ENCODE measurements at places on chromosomes 2 and 18.

DNA sequence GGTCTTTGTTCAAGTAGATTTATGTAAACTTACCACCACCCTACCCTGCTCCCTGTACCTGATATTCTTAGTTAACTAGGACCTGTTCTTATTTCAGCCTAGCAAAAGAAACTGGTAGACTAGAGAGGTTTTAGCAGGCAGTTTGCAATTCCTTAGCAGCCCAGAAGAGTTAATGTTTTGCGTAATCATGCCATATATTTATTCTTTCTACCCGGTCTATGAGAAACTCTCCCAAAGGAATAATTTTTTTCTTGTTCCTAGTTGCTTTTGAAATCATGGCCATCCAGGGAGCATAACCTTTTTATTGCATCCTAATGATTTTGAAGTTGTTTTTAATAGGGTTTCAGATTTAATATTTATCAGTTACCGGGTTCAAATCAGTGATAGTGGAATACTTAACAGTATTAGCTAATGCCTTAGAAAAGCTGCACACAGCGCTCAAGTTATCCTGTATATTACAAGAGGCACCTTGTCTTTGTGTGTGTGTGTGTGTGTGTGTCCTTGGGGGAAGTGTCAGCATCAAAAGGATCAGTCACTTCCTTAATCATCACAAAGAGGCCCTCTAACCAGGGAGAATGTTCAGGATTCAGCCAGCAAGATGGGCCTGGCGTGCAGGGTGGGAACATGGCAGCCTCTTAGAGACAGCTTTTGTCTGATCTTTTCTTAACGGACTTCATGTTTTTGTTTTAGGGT is 52.9 kb downstream of the CABLES1 start:
- DNase-seq = no peak

GRCh38 chr2:9897846-9898245 is 53.6 kb upstream of the GRHL1 start:
- DNase-seq = peak; percentile 27

DNA sequence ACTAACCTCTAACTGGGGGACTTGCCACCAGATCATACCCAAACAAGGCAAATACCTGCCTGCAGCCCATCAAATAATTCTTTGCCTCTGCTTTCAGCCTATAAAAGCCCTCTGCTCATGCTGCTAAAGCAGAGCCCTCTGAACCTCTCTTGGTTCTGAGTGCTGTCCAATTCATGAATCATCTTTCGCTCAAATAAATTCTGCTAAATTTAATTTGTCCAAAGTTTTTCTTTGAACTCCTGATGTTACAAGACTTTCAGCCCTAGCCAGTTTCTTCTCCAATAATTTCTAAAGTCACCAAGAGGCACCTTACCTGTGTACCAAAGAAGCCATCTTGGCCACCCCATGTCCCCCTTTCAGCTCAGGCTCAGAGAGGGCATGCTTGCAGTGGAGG is 72.0 kb downstream of the MRO start:
- no peak for DNase-seq

- DNase-seq = peak; percentile 25
These were observed 1354.9 kb upstream of the TMEFF2 start for GRCh38 chr2:193549661-193550060.

- DNase-seq = no peak
These were observed 136.8 kb downstream of the CAMKMT start for GRCh38 chr2:44498551-44498950.

All from adipocyte (in vitro differentiated cells).